Central memory CD4-positive, alpha-beta T cell (primary cell): ENCODE measurements at places on chromosomes 4 and X.

- DNase-seq = no peak
Observed at GRCh38 chr4:123937581-123937980, 541.0 kb downstream of the SPRY1 start.

- no peak for DNase-seq
Observed at GRCh38 chrX:19448077-19448476, 67.2 kb downstream of the MAP3K15 start.

DNA sequence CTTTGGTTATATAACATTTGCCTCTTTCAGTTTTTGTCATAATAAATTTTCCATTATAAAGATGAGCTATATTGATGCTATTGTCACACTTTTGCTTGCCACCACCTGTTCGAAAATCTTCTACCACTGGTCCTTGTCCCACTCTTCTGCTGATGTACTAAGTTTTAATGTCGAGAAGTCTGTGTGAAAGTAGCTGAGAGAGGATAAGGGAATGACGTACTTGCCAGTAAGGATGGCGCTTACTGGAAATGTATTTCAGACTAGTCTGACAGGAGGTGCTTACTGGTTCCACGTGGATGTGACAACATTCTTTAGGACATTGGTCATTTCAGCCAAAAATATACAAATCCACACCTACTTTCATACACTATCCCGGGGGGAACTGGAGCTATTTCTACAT, 132.7 kb upstream of the NR3C2 start:
- DNase-seq = no peak

- DNase-seq = no peak
Observed at GRCh38 chrX:153611298-153612095, 12.6 kb upstream of the CCNQ start.

DNA sequence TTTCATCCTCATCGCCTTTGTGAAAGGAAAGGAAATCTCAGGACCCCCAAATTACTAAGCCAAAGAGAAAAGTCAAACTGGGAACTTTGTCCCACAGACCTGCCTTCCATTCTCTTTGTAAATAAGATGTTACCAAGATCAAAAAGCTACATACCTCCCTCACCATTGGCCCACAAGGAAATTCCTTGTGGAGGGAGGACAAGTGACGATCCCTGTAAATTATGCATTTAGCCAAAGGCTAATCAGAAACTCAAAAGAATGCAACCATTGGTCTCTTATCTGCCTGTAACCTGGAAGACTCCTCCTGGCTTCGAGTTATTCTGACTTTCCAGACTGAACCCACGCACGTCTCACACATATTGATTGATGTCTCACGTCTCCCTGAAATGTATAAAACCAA, 70.3 kb downstream of the SHOX start:
- no peak for DNase-seq

DNA sequence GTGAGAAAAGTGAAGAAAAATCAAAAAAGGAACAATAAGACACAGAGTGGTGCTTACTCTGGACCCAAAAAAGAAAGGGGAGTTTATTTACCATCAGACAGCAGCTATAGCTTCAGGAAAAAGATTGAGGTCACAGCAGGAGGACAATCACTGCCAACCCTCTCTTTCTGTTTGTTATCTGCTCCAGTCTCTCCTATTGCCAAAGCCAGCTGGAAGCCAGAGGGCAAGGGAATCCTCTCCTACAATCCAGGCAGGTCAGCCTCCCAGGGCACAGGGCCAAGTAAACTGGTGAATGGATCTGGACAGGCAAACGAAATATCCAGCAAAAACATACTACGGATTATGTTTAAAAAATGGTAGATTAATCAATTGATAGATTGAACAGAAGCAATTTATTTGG, 306.9 kb upstream of the SLIT2 start:
- no peak for DNase-seq

- no peak for DNase-seq
Observed at GRCh38 chr4:573122-573892, 2.8 kb downstream of the TMEM271 start.

DNA sequence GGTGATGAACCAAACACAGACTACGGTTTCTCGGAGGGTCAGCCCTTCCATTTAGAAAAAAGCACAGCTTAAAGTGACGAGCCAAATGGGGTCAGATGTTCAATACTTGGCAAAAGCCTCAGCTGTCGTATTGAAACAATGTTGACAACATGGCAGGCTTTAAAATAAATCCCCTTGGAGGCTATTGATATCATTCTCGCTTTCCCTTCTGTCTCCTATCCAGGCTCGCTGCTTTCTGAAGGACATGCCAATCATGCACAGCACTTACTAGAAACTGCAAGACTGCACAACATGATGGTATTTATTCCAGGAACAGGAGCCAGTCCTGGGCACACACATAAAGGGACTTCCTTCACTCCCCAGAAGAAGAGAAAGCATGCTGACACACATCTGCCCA, 137.9 kb downstream of the SLC7A11 start:
- DNase-seq = no peak

- no peak for DNase-seq
Observed at GRCh38 chr4:122480655-122481487, 24.3 kb upstream of the IL2 start.

DNA sequence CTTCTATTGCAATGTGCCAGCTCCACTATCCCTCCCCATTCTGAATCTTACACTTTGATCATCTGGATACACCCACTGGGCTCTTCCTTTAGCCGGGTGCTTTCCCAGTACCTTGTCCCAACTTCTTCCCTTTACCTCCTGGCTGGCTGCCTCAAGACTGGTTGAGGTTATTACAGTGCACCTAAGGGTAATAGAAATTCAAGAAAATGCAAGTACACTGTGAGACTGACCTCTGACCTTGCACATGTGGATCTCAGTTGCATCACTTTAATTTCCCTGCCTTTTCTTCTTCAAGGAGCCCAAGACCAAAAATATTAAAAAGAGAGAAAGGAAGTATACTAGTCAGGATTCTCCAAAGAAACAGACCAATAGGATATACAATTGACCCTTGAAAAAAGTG, 53.9 kb upstream of the NOCT start:
- no peak for DNase-seq

- DNase-seq = no peak
Observed at GRCh38 chr4:166980419-166980818, 253.9 kb downstream of the SPOCK3 start.

- DNase-seq = no peak
Observed at GRCh38 chr4:41668024-41668423, 80.5 kb downstream of the PHOX2B start.

GRCh38 chrX:34578237-34578636, 78.8 kb downstream of the TMEM47 start:
- DNase-seq = no peak

DNA sequence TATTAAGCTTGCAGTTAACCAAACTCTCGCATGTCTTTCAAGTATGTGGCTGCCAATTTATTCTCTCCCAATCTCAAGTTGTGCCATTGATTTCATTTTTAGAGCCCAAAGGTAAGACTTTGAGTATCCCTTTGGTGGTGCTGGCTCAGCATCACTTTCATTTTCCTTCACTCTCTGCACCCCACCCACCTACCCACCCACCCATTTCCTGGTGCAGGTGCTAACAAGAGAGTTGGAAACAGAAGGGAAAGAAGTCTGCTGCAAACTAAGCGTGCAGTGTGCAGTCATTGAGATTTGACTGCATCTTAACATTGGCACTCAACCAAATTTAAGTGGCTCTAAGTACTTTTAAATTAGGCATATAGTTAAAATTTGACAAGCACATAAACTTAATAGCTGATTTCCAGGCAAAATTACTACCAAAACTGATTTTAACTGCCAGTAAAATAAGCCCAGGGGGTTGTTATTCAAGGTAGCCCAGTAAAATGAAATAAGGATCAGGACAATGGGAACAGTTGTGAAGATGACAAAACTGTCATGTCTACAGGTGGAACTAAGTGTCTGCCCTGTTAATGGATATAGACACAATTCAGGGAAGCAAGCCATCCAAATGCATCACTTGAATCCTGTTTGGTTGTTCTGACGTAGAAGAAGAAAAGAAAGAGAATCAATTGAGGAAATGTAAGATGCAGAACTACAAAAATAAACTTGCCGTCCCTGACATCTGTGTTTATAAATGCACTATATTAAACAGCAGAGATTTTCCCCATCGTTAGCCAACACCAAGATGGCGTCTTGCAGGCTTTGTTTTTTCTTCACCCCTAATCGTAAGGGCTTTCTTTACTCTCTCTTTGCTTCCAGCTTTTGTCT, 184.2 kb downstream of the KDR start:
- no peak for DNase-seq

GRCh38 chr4:78953769-78954666, 14.8 kb upstream of the PAQR3 start:
- no peak for DNase-seq

DNA sequence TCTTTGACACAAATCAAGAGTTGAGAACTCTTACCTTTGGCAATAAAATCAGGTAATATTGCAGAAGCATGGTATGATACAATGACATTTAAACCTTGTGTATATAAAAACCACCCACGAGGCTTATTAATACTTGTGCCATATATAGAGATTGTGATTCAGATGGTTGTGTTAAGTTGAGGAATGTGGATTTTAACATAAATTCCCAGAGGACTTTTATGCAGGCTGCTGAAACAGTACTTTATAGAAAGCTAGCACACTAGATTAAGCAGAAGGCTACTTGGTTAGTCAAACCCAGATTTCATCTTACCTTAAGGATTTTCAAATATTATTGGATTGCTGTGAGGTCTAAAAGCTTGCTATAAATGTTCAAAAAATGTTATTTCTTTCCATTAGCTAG, 325.7 kb upstream of the PCDH10 start:
- DNase-seq = no peak

- no peak for DNase-seq
Observed at GRCh38 chr4:93779228-93779627, 49.3 kb upstream of the ATOH1 start.

GRCh38 chr4:157172011-157172410, 48.5 kb upstream of the GRIA2 start:
- no peak for DNase-seq

GRCh38 chrX:70437921-70438665, 6.5 kb upstream of the DLG3 start:
- no peak for DNase-seq

DNA sequence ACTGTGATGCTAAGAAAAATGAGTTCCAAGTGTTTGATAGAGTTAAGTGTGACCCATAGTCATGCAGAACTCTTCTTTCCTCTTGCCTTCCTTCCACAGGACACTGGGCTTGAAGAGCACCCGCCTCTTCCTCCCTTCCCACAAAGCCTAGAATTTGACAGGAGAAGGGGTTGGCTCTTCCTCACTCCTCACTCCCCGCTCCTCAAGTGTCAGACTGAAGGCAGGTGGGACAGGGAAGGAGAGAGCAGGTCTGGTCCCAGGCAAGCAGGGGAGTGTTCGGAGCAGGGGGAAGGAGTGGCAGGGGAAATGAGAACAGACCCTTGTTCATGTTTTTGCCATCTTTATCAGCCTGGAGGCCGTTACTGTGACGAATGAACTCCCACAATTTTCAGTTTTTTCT, 10.7 kb downstream of the MAGED2 start:
- no peak for DNase-seq

- no peak for DNase-seq
Observed at GRCh38 chrX:18422325-18422724, 3.1 kb upstream of the CDKL5 start.

DNA sequence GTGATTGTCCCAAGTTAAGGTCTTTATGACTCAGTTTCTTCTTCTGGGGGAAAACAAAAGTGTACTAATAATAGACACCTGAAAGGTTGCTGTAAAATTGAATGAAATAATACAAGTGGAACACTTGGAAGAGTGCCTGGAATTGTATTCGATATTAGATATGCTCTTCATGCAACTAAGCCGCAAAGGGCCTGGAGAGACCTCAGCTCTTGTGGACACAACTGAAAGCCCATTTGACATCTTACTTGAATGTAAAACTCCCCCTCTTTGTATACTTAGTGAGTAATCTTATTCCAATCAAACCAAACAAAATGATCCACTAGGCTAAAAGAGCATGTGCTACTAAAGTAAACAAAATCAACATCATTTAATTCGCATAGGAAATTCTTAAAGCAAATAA, 511 bp upstream of the MAP9 start:
- DNase-seq = no peak

GRCh38 chrX:133417364-133417763, 2.1 kb upstream of the GPC4 start:
- no peak for DNase-seq

GRCh38 chrX:21723814-21724213, 34.1 kb downstream of the SMPX start:
- no peak for DNase-seq

- no peak for DNase-seq
Observed at GRCh38 chr4:61374447-61374891, 174.3 kb downstream of the ADGRL3 start.

GRCh38 chrX:152987801-152988200, 6.1 kb downstream of the PNMA5 start:
- DNase-seq = no peak

DNA sequence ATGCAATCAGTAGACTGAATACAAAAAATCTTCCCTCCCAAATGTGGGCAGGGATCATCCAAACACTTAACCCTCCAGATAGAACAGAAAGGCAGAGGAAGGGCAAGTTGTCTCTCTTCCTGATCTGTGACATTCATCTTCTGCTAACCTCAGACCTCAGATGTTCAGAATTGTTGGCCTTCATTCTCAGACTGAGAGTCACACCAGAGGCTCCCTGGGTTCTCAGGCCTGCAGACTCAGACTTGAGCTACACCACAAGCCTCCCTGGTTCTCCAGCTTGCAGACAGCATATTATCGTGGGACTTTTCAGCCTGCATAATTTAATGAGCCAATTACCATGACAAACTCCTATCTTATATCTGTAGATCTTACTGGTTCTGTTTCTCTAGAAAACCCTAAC, 1471.6 kb upstream of the ADGRL3 start:
- DNase-seq = no peak

GRCh38 chrX:153877571-153878261, 8.3 kb downstream of the L1CAM start:
- DNase-seq = no peak

DNA sequence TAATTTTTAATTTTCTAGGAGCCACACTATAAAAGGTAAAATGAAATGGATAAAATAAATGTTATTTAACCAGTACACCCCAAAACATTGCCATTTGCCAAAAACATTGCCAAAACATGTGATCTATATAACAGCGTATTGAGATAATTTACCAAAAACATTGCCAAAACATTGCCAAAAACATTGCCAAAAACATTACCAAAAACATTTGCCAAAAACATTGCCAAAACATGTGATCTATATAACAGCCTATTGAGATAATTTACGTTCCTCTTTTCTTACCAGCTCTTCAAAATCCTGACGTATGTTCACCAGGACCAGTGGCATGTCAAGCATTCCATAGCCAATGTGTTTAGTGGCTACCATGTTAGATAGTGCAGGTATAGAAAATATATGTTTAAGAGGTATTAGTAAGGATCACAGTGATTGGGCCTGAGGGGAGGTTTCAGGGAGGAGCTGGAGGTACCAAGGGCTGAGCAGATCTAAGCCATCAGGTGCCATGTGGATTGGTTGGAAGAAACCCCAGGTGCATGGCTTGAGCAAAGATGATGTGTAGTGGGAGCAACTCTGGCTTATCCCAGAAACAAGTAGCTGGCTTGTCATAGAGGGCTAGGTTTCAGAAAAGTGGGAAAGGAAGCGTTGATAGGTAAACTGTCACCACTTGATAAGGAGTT, 42.6 kb downstream of the RAPGEF2 start:
- DNase-seq = no peak

- DNase-seq = no peak
Observed at GRCh38 chr4:75495476-75495875, 18.7 kb downstream of the RCHY1 start.

- DNase-seq = no peak
Observed at GRCh38 chrX:29083823-29084222, 496.6 kb downstream of the IL1RAPL1 start.

GRCh38 chr4:5220028-5220427, 168.7 kb downstream of the STK32B start:
- no peak for DNase-seq
